ENCODE measurements at places on chromosomes 1 and 21.

DNA sequence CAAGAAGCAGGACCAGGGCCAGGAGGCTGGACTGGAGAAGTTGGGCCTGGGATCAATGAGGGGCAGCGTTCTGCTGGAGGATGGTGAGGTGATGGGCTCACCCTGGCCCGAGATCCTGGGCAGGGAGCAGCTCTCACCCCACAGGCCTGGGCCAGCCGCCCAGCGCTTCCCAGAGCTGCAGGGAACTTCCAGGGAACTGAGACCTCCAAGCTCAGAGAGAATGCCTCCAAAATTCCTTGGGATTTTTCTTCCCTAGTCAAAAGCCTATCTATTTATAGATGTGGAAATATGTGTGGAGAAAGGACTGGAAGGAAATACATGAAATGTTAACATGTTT is 121.2 kb downstream of the SPSB1 start:
- no peak for DNase-seq

GRCh38 chr1:215083383-215083961 is 935 bp downstream of the KCNK2 start:
- DNase-seq, result no peak

GRCh38 chr1:173403996-173404395 is 73.1 kb upstream of the PRDX6 start:
- DNase-seq, result no peak

DNA sequence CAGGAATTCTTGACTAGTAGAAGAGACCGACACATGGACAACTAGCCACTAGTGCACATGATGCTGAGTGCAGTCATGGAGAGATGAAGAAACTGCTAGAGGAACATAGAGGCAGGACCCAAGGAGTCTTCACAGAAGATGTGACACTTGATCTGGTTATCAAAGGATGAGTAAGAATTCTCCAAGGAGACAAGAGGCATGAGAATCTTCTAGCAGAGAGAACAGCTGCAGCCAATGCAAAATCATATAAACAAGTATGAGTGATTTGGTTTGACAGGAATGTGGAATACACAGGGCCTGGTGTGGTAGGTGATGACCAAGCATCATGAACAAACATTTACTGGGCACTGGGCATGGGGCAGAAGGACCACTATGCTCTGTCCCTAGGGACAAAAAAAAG is 140.9 kb upstream of the CTTNBP2NL start:
- DNase-seq, result no peak

GRCh38 chr1:236507022-236507700 is 16.6 kb upstream of the LGALS8 start:
- DNase-seq, result no peak

Data from activated T-cell treated with anti-CD3 and anti-CD28 coated beads, Interleukin-2, amount 50 U/mL, for 4 hours (primary cell).